ENCODE measurements at places on chromosomes 16 and 17.
A peak's percentile ranks its signal among the peaks of the same experiment; 100 is the strongest.

DNA sequence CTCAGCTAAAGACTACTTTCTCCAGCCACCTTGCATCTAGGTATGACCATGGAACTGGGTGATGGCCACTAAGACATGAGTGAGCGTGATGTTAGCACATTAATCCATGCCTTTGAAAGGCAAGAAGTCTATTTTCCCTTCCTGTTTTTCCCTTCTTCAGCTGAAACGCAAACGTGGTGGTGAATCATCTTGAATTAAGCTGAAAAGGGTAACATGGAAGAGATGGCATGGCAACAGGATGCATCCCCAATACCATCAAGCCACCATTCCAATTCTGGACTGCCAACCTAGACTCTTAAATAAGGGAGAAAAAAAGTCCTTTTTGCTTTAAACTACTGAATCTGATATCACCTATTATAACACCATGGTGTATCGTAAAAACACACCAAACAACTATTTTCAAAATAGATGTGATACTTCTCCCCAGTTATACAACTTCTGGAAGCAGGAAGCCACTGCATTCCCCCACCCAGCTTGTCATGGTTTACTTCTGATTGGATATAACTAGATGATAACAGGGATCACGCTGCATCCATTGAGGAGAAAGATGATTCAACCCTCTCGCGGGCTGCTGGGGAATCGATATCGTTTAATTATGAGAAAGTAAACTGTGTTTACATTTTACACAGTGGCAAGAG lies 368.6 kb downstream of the CDH13 start:
- no peak for DNase-seq

GRCh38 chr17:54948380-54948779 lies 20.1 kb downstream of the COX11 start:
- DNase-seq, result no peak

DNA sequence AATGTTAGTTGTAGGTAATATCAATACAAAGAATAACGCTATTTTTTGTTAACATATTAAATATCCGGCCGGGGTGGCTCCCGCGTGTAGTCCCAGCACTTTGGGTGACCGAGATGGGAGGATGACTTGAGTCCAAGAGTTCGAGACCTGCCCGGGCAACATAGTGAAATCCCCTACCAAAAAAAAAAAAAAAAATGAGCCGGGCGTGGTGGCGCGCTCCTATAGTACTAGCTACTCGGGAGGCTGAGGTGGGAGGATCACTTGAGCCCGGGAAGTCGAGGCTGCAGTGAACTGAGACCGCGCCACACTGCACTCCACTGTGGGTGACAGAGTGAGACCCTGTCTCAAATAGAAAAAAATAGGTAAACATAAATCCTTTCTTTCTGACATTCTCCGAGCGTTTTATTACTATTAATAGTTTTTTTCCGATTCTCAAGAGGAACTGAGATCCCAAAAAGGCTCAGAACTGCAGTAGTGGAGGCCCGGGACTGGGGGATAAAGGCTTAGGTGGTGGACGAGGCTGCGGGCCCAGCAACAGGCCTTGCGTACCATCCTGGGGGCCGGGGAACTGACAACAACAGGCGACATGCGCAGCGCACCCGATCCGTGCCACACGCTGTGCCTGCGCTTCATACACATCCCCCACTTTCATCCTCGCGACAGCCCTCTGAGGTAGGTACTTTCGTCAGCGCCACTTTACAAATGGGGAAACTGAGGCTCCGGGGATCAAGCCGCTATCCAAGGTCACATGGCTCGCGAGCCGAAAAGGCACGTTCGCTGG lies 919 bp downstream of the N4BP1 start:
- peak; percentile 1 for DNase-seq

GRCh38 chr17:4007346-4008081 lies 43.3 kb upstream of the ATP2A3 start:
- no peak for DNase-seq

DNA sequence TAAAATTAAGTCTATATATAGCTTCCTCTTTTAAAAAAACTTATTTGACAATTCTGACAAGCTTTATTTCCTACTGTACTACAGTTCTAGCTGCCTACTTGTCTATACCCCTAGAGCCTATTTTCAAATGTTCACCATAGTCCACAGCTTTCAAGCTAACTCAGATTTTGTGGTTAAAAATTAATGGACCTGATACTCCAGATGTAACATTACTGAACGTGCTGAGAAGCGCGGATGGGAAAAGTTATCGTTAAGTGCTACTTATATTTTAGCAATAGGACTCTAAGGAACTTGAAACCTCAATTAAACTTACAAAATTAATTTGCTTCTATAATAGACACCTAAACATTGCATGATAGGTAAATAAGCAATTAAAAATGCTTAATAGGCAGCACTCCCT lies 31.2 kb downstream of the GNA13 start:
- DNase-seq, result no peak

GRCh38 chr16:51573191-51573590 lies 422.1 kb upstream of the SALL1 start:
- no peak for DNase-seq

DNA sequence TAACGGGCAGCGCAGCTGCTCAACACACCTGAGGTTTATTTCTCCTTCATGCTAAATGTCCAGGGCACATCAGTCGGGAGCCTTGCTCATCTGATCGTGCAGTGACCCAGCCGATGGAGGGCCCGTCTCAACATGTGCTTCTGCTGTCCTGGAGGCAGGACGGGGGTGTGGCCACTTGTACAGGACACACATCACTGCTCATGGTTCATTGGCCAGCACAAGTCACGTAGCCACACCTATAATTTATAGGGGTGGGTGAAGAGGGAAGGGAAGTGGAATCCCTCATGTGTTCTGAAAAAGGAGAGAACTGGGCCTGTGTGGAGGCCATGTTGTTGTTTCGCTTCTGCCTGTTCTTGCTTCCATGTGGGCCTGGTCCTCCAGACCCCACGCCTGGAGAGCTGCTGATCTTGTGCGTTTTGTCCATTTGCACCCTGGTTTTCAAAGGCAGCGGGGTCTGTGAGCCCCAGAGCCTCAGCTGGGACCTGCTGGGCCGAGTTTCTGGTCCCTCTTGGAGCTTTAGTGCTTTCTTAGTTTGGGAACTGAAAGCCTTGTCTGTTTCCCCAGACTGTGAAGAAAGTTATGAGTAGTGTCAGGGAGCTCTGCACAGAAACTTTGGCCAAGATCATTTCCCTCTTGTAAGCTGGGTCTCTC lies 60.5 kb downstream of the CMIP start:
- DNase-seq, result no peak

GRCh38 chr16:51049678-51050376 lies 101.2 kb downstream of the SALL1 start:
- DNase-seq, result no peak

GRCh38 chr17:1299552-1300370 lies 20.3 kb downstream of the TRARG1 start:
- no peak for DNase-seq

DNA sequence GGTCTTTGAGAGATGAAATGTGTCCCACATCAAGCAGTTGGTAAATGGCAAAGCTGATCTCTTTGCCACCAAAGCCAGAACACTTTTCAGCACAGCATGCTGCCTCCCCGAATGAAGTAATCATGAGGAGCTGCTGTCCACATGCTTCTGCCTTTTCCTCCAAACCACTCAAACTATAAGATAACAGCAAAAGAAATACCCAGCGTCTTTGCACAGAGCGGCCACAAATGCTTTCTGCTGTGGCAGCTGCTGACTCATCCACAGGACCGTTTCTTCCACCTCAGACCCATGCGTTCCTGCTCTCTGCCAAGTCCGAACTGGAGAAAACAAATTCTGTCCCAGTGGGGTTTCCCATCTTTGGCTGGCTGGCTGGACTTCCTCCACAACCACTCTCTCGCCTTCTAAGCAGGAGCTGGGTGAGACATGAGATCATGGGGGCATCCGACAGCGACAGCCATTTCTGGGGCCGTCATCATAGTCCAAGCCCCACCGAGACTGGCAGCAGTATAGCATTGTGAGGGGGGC lies 27.1 kb downstream of the TBC1D3B start:
- no peak for DNase-seq

- DNase-seq, result no peak
These were observed 45.1 kb downstream of the SOCS3 start for GRCh38 chr17:78314683-78315354.

- DNase-seq, result no peak
These were observed 959 bp downstream of the SSH2 start for GRCh38 chr17:29929006-29929532.

- no peak for DNase-seq
These were observed 872 bp downstream of the ELMO3 start for GRCh38 chr16:67199808-67200198.

DNA sequence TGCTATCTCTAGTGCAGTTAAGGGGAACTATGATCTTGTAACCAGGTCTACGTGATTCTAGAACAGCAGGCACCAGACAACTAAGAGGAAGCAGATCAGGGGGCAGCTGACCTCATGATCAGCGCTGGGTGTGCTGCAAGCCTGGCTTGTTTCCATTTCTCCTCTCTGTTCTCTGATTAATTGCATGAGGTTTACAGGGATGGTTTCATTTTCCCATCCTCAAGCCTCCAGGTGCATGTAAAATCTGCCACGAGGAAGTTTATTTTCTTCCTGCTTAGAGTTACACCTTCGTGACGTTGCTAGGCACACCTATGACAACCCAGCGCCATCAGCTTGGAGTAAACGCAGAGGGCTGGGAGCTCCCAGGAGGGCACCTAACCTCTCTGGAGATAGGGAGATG lies 4.3 kb upstream of the NUPR1 start:
- DNase-seq, result no peak

- no peak for DNase-seq
These were observed 44.3 kb upstream of the GNG13 start for GRCh38 chr16:844638-845350.

DNA sequence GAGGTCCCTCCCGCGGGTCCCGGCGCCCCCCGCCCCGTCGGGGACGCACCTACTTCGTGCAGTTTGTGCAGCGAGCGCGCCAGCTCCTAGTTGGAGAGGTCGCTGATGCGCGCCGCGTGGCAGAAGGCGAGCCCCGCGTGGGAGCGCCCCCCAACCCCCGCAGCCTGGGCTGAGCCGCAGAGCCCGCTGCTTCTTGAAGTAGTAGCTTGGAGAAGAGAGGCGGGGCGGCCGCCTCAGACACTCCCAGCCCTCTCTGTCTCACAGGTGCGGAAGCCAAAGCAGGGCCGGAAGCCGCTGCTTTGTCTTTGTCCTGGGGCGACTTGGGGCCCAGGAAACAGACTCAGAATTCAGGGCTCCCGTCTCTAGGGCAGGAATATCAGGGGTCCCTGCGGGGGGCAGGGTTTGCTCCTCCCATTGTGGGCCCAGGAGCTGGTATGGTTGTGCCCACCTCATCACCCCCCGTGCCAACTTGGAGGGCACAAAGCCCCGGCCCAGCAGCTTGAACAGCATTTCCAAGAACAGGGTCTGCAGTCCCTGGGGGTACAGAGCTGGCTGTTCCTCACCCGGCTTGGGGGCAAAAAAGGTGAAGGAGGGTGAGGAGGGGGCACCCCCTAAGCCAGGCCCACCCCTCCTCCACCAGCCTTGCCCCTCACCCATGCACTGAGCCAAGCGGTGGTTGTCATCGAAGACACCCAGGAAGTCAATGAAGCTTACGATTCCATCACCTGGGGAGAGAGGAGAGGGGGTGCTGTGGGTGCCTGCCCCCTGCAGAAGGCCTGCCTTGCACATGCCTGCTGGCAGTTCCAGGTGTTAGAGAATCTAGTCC lies 13.5 kb downstream of the SPATA32 start:
- no peak for DNase-seq

- DNase-seq, result no peak
These were observed 107.3 kb upstream of the CDH5 start for GRCh38 chr16:66258916-66259845.

DNA sequence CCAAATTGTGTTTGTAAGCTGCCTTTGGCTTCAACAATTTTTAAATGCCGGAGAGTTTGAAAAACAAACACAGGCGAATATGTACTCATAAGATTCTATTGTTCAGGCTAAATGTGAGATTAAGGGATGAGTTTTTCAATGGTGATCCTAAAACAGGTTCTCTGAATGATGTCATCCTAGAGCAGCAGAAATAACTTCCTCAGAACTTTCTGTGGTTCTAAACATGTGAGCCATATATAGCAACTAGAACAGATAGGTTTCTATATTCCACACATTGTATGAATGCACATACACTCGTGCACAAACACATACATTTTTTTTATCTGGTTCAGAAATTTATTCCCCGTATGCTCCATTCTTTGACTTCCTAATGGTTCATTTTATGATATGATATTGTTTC lies 1352.2 kb downstream of the CDH8 start:
- DNase-seq, result no peak

DNA sequence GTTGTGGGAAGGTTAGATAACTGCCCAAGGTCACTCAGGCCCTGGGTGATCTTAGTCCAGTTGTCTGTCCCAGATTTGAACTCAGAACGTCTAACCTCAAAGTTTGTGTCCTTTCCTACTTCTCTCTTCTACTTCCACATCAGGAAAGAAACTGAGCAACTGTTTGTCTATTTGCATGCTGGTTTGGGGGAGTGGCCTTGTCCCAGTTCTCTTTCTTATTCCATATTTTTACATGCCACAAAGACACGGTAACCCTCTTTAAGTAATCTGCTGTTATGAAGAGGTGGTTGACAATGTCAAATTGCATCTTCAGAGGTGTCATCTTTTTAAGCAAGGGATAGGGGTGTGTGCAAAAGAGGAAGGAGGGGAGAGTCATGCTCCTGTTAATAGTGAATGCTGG lies 432.5 kb downstream of the HS3ST3B1 start:
- no peak for DNase-seq

DNA sequence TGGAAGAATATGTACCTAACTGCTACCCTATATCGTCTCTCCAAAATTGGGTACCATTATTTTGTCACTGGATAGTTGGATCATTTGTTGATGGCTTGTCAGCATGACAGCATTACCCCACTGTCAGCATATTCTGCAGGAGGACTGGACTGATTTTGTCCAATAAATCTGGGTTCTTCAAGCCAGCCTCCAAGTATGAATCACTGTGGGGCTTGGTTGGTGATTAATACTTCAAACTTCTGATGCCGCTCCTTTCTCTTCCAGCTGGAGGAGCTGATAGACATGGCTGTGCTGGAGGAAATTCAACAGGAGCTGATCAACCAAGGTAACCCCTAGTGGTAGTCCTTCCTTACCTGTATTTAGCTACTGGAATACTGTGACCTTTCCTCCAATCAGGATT lies 2.5 kb downstream of the RPAIN start:
- no peak for DNase-seq

GRCh38 chr17:67151717-67152116 lies 93.3 kb downstream of the HELZ start:
- DNase-seq, result no peak

DNA sequence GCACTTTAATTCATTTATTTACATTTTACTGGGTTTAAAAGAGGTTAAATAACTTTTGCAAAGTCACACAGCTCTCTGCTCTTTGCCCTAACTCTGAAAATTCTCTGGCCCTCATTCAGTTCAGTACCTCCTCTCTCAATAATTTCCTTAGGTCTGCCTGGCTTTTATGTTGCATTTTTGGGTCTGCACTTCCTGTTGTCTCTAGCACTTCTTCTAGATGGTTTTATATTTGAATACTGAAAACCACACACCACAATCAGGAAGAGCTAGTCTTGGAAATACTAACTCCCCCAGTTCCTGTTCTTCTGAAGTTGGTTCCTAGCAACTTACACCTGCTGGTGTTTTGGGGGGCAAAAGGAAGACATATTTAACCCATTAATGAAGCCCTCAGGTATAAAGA lies 577.9 kb downstream of the HS3ST4 start:
- no peak for DNase-seq

Data from NCI-H1930 (cell line).